ENCODE measurements at places on chromosomes 16 and 17. TPM values are rescaled to one million over a fixed set of nuclear protein-coding genes. Genes with fewer than 3 reads are reported as not detected.

Gene SKAP1
- 84.4 TPM for total RNA-seq

Gene CDH1
- 1.3 TPM for total RNA-seq

Gene GPRC5C
- total RNA-seq = 0.37 TPM

Gene COX10
- 32.3 TPM for total RNA-seq

Gene PPL
- total RNA-seq = not detected

Gene LGALS9
- 145 TPM for total RNA-seq

Gene NUPR1
- not detected for total RNA-seq

Gene EARS2
- 20.2 TPM for total RNA-seq

Gene RAPGEFL1
- total RNA-seq = 9.6 TPM

Gene CORO1A
- total RNA-seq = 1,802 TPM

Gene P2RX1
- 0.32 TPM for total RNA-seq

Gene TBX4
- total RNA-seq = not detected

Gene ABCA10
- total RNA-seq = 0.66 TPM

Gene SALL1
- not detected for total RNA-seq

Gene MPP2
- 1.2 TPM for total RNA-seq

Gene ADGRG1
- 4.5 TPM for total RNA-seq

Gene MAPK8IP3
- total RNA-seq = 122 TPM

Gene PLA2G10
- total RNA-seq = not detected

Gene DLG4
- 18.5 TPM for total RNA-seq

Gene DRC3
- total RNA-seq = not detected

Gene ASPHD1
- total RNA-seq = 0.17 TPM

Gene CMTM2
- total RNA-seq = 3.4 TPM

Gene TBC1D3G
- not detected for total RNA-seq

Gene TP53TG3F
- total RNA-seq = not detected

Gene ZFP3
- 4.5 TPM for total RNA-seq

Gene PHOSPHO1
- not detected for total RNA-seq

Gene CCL8
- total RNA-seq = not detected

Gene CCR7
- total RNA-seq = 171 TPM

Gene SCIMP
- not detected for total RNA-seq

Gene TOX3
- total RNA-seq = not detected

Gene EMC6
- total RNA-seq = 42.5 TPM

Gene P2RX5
- total RNA-seq = 220 TPM

Gene KRT27
- total RNA-seq = not detected

Gene NLRC3
- total RNA-seq = 96.4 TPM

Gene KRTAP4-4
- total RNA-seq = not detected

Gene STH
- total RNA-seq = not detected

Gene NPIPB8
- 1.6 TPM for total RNA-seq

Gene OTOA
- total RNA-seq = 0.05 TPM

Gene CD19
- not detected for total RNA-seq

Gene NPIPA8
- 0.59 TPM for total RNA-seq

Gene SLC52A1
- total RNA-seq = 0.29 TPM

Gene CARD14
- total RNA-seq = not detected

Gene CHST5
- not detected for total RNA-seq

Gene KRTAP3-3
- not detected for total RNA-seq

Gene PERCC1
- not detected for total RNA-seq

Gene OTOP2
- total RNA-seq = not detected

Data from T-helper 1 cell treated with Interleukin-12 subunit alpha and Interleukin-12 subunit beta and Interleukin-4 antibody, amounts not matched to agents 30 ng/mL and 1 ng/mL, for 36 hours (primary cell).